ENCODE measurements at places on chromosomes 2 and 18. TPM values are rescaled to one million over a fixed set of nuclear protein-coding genes. Genes with fewer than 3 reads are reported as not detected.

The DAPL1 gene
- total RNA-seq = not detected

The PLEKHH2 gene
- total RNA-seq = 1.6 TPM

The C2orf81 gene
- total RNA-seq = 5.0 TPM

The CRYGD gene
- not detected for total RNA-seq

The RRM2 gene
- total RNA-seq = 18.7 TPM

The CAB39 gene
- 48.7 TPM for total RNA-seq

DNA sequence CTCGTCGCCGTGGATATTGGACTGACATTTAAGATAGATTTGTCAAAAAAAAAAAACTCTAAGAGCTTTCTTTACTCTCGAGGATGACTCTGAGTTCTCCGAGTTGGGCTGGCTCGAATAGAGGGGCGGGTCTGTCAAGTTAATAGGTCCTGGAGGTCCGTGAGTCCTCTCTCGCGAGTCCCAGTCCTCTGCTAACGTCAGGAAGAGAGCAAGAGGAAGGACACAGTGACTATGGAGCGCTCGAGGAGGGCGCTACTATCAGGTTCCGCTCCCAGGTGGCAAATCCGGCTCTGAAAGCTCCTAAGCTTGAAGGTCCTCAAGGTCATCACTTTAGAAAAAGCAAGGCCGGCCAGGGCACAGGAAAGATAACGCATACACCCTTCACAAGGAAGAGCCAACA lies 404 bp upstream of the AKAIN1 start:
- no peak for DNase-seq
- no peak overlapping the region for H3K27ac ChIP-seq
- peaks cover 22% of the 10 kb centered on the region for H3K27me3 ChIP-seq
- H3K4me1 ChIP-seq = peaks cover 10% of the 10 kb centered on the region

GRCh38 chr18:73060666-73061288 lies 193.0 kb upstream of the NETO1 start:
- no peak for DNase-seq
- H3K4me3 ChIP-seq = no peak overlapping the region
- no peaks in the 10 kb centered on the region for H3K36me3 ChIP-seq
- no peak overlapping the region for H3K27ac ChIP-seq

DNA sequence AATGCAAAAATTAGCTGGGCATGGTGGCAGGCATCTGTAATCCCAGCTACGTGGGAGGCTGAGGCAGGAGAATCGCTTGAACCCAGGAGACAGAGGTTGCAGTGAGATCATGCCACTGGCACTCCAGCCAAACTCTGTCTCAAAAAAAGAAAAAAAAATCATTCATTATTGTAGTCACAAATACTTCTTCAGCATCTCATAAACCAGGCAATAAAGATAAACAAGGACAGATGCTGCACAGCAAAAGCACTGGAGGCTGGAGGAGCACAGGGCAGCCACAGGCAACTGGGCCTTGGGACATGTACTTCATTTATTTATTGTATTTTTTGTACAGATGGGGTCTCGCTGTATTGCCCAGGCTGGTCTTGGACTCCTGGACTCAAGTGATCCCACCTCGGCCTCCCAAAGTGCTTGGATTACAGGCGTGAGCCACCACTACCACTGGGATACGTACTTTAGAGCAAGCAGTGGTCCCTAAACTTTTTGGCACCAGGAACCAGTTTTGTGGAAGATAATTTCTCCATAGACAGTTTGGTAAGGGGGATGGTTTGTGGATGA lies 16.8 kb upstream of the MAT2A start:
- peaks cover 4% of the 10 kb centered on the region for H3K27me3 ChIP-seq
- H3K27ac ChIP-seq = no peak overlapping the region
- H3K4me1 ChIP-seq = peaks cover 7% of the 10 kb centered on the region
- H3K36me3 ChIP-seq = no peaks in the 10 kb centered on the region
- no peak for DNase-seq
- H3K4me3 ChIP-seq = no peak overlapping the region

- H3K27me3 ChIP-seq = no peaks in the 10 kb centered on the region
- H3K27ac ChIP-seq = no peak overlapping the region
- no peak for DNase-seq
- H3K36me3 ChIP-seq = no peaks in the 10 kb centered on the region
- H3K4me1 ChIP-seq = peaks cover 17% of the 10 kb centered on the region
These were observed 195.4 kb downstream of the SPP2 start for GRCh38 chr2:234245945-234246344.

- H3K36me3 ChIP-seq = no peaks in the 10 kb centered on the region
- no peak for DNase-seq
- H3K27me3 ChIP-seq = peaks cover 4% of the 10 kb centered on the region
- no peak overlapping the region for H3K27ac ChIP-seq
These were observed 237.4 kb upstream of the SMAD2 start for GRCh38 chr18:48167897-48168253.

DNA sequence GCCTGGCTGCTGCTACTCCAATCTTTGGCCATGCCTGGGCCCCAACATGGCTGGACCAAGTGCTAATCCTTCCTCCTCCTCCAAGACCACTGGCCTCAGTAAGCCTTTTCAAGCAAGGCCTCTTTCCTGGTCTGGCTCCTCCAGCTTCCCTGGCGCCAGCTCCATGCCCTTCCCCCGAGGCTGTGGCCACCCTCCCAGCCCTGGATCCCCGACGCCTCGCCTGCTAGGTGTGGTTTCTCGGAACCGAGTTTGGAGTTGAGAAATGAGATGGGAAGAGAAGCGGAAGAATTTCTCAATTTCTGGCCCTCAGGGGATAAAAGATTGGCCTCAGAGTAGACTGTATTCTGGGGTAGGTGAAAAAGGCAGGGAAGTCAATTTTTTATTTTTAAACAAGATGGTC lies 46.4 kb downstream of the ADCY3 start:
- no peak overlapping the region for H3K4me3 ChIP-seq
- H3K4me1 ChIP-seq = peaks cover 13% of the 10 kb centered on the region
- H3K27me3 ChIP-seq = peaks cover 6% of the 10 kb centered on the region
